B cell (primary cell): ENCODE measurements at places on chromosomes 1 and 21. TPM values are rescaled to one million over a fixed set of nuclear protein-coding genes. Genes with fewer than 3 reads are reported as not detected.

Gene SF3B4
- total RNA-seq, result 59.7 and 60.1 TPM in 2 replicates

Gene TEKT2
- total RNA-seq, result not detected in 2 replicates

Gene IL24
- total RNA-seq, result not detected in 2 replicates

Gene CR1L
- 0.59 TPM in 1 of 2 replicates, not detected in the other for total RNA-seq

Gene SGIP1
- not detected in 2 replicates for total RNA-seq

Gene CNR2
- total RNA-seq, result 45.6 and 47.4 TPM in 2 replicates
